ENCODE measurements at places on chromosomes 2 and 18. TPM values are rescaled to one million over a fixed set of nuclear protein-coding genes. Genes with fewer than 3 reads are reported as not detected.

DNA sequence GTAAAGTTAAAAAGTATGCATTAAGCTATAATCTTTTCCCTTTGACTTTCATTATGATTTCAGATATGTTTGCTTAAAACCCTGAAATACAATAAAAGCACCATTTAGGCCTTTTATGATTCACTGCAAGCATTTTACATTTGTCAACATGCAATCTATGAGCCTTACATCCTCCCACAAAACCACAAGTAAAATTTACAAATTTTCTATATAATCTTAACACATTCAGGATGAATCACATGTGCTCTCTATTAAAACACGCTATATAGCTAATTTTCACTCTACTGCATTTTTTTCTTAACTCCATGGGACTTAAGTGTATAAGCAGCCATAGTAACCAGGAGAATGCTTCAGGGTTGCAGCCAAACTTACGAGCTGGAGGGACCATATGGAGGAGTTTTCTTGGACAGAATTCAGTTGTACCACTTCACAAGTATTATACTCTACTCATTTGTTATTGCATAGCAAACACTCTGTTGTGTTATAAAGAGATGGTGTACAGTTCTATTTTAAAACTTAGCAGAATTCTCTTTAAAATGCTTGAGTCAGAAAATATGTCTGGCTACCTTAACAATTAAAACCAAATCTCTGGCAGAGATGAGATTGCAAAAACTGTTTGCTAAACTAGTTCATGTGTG lies 293.2 kb downstream of the ALK start:
- no peak for DNase-seq

GRCh38 chr18:59453468-59453961 lies 94.5 kb upstream of the LMAN1 start:
- no peak for DNase-seq

DNA sequence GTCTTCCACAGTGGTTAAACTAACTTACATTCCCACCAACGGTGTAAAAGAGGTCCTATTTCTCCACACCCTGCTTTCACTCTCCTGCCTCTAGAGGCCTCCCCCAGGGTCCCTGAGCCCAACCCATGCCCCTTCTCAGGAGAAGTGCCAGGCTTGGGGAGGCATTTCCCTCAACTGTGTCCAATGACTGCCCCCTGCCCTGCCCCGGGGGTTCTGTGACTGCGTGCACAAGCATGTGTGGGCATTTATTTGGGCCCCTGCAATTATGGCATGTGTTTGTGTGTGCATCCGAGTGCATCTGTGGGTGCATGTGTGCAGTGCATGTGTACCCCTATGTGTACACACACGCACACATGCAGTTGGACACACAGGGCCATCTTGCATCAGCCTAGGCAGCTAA lies 57.3 kb downstream of the INHBB start:
- DNase-seq: no peak

DNA sequence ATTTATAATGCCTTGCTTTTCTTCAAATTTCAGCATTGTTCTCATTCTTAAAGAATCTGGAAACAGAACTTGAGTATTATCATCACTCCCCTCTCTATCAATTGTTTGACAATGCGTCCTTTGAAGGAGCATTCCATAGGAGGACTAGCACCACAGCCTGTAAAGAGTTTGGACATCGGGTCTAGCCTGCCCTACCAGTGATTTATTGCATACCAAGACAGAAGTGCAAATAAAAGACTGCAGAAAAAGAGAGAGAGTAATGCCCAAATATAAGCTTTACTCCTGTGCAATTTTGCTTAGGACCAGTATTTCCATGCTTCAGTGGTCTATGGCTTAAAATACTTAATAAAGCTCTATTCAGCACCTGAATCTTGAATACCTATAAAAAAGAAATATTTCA lies 55.4 kb upstream of the MAP2 start:
- DNase-seq: no peak

- no peak for DNase-seq
Measured at GRCh38 chr2:205290299-205290698, 392.0 kb upstream of the NRP2 start.

DNA sequence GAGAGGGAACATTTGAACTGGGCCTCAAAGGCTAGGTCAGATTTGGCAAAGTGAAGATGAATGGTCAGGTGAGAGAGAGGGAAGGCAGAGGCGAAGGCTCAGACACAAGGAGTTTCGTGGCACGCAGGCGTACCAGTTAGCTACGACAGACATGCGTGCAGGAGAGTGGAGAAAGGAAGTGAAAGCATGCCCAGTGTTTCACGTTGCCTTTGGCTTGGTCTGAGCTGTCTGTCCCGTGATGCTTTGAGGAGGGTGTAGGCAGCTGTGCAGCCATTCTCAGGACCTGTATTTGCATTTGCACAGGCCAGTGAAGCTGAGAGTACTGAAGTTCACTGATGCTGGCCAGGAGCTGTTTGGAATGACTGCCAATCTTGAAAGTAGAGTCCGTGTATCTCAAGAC lies 69.5 kb downstream of the HNRNPLL start:
- no peak for DNase-seq

GRCh38 chr2:146981921-146982320 lies 862.9 kb upstream of the ACVR2A start:
- no peak for DNase-seq

DNA sequence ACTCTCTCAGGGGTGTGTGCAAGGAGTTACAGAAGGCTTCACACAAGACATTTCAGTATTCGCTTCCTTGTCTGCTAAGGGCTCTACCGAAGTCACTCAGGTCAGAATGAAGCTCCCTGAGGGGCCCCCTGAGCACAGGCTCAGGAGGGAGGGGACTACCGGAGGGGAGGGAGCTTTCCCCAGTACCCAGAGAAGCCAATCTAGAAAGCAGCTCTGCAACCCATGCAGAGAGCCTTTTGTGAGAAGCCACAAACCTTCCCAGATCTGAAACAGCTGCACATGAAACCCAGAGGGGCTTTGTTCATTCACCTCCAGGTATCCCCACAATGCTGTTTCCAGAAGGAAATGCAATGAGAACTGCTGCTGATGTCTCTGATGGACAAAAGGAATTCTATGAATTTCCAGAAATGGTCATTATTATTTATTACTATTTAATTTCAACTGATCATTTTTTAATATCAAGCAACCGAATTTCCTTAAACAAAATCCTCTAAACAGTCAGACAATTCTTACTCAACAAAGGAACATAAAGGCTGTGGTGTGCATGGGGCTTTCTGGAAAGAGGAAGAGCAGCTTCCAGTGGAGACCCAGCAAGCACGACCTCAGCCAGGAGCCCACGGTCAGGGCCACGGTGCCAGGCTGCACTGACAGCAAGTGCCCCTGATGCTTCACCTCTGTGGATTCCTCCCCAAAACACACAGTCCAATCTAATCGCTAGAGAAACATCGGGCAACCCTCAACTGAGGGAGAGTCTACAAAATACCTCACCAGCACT lies 42.0 kb downstream of the NDUFA10 start:
- no peak for DNase-seq

GRCh38 chr18:48853588-48853987 lies 97.2 kb downstream of the SMAD7 start:
- no peak for DNase-seq

- DNase-seq: no peak
Measured at GRCh38 chr2:195331129-195331528, 325.9 kb upstream of the SLC39A10 start.

DNA sequence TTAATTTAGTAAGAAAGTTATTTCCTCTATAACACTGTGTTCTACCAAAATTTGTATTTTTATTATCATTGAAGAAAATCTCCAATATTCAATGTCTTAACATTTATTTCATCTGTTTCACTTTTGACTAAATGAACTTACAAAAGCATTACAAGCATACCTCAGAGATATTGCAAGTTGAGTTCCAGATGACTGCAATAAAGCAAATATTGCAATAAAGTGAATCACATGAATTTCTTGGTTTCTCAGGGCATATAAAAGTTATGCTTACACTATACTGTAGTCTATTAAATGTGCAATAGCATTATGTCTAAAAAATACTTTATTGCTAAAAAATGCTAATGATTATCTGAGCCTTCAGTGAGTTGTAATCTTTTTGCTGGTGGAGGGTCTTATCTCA lies 78.3 kb downstream of the TTC32 start:
- no peak for DNase-seq

DNA sequence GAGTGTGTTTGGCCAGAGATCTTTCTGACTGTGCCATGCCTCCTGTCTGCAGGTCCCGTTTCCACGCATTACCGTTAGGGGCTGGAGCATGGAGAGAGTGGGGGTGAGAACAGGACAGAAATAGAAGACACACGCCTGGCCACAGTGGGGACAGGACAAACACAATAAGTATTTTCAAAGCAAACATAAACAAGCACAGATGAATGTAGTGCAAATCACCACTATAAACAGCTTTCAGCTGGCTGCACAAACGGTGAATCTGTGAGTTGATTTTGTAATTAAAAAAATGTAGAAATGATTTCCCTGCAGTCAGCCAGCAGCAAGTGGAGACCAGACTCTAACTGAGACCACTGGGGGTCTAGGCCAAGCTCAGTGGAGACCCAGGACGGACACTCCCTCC lies 6.8 kb downstream of the KCNK3 start:
- DNase-seq: no peak

GRCh38 chr2:43219383-43220228 lies 6.8 kb downstream of the ZFP36L2 start:
- peak; percentile 65 for DNase-seq

DNA sequence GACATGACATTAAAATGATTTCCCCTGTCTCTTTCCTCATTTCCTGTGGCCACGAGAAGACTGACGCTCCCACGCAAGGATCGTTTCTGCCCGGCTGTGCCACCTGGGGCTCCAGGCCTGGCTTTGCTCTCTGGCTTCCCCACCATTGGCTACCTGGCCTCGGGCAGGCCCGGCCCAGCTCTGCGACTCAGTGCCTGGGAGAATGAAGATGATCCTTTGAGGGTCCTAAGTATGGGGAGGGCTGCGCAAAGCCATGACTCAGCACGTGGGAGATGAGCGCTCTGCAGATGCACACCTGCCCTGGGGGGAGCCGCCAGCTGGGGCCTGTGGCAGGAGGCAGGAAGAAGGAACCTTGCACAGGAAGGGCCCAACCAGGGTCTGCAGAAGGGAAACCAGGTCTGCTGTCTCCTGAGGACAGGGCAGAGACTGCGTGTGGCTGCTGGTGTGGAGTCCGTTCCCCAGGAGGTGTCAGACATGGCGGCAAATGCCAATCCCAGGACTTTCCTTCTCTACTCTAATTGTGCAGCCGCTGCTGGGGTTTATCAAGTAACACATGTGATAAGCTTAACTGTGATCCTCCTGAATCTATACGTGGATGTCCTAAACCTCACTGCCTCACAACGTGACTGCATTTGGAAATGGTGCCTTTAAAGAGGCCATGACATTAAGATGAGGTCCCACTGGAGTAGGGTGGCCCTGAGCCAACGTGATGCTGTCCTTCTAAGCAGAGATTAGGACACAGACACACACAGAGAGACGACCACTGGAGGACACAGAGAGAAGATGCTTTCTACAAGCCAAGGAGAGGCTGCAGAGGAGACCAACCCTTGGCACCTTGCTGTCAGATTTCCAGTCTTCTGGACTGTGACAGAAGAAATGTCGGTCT lies 32.9 kb downstream of the MBP start:
- DNase-seq: no peak

GRCh38 chr2:113283704-113284284 lies 5.1 kb upstream of the PAX8 start:
- peak; percentile 9 for DNase-seq

- no peak for DNase-seq
Measured at GRCh38 chr18:59927246-59927825, 27.5 kb downstream of the PMAIP1 start.

DNA sequence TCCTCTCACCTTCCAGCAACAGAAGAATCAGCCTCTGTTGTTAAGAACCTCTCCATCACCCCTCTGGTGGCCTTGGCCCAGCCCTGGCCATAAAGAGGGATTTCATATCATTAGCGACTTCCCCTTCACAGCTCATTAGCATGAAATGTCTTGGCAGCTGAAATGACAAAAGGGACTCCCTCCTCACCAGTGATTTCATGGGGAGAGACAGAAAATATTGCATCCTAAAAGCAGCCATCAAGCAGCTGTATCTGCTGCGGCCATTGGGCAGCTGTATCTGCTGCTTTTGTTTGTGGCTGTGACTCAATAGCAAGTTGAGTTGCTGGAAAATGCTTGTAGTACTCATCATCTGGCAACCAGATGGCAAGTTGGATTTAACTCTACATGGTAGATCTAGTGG lies 105.9 kb upstream of the RMDN2 start:
- no peak for DNase-seq

DNA sequence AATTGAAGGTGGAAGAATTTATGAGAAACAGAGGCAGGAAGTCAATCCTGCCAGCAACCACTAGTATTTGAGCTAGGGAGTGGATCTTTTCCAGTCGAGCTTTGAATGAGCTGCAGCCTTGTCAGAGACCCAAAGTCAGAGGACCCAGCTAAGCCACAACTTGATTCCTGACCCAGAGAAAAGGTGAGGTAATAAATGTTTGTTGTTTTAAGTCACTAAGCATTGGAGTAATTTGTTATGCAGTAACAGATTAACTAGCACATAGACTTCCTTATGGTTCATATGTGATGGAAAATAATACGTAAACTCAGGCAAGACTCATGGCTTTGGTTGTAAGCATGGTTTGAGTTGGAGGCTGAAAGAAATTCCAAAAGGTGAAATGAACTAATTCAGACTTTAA lies 21.6 kb downstream of the EFEMP1 start:
- no peak for DNase-seq

- DNase-seq: no peak
Measured at GRCh38 chr2:59879700-59880131, 673.7 kb downstream of the BCL11A start.

DNA sequence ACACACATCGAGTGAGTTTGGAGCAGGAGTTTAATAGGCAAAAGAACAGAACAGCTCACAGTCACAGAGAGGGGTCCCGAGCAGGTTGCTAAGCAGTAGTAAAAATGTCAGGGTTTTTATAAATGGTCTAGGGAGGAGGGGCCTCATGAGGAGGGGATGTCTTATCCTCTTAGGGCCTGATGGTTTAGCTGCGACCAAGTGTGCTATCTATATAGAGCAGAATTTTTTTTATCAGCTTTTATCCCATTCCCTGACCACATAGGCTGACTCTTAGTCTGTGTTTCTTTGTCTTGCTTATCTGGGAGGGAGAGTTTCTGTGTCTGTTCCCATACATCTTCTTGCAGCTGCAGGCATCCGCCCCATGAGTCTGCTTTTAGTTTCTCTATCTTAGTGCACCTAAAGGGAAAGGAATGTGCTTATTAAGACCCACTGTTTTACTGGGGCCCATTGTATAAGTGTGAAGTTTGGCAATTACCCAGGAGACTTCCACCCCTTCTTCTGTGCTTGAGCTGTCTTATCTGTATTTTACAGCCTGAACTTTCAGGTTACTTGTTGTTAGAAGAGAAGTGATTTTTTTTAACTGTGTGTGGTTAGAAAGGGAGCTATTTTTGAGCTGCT lies 30.4 kb upstream of the GMCL1 start:
- DNase-seq: no peak

- no peak for DNase-seq
Measured at GRCh38 chr2:102027036-102027980, 35.5 kb downstream of the IL1R2 start.

- DNase-seq: no peak
Measured at GRCh38 chr2:1936427-1936980, 192.2 kb upstream of the PXDN start.

LBX2 gene
- not detected for total RNA-seq

NAT8 gene
- not detected for total RNA-seq

MEP1B gene
- total RNA-seq: 0.78 TPM

GPR45 gene
- 0.78 TPM for total RNA-seq

WDR43 gene
- total RNA-seq: 55.1 TPM

CHRND gene
- total RNA-seq: not detected

RNU2-63P gene
- total RNA-seq: not detected

CSRNP3 gene
- 246 TPM for total RNA-seq

SUCLG1 gene
- 105 TPM for total RNA-seq

Data from occipital lobe (tissue), 3 donors.